ENCODE measurements at places on chromosomes 5 and 9.

GRCh38 chr9:133572821-133573361 is 36.3 kb downstream of the FAM163B start:
- no peak for DNase-seq

DNA sequence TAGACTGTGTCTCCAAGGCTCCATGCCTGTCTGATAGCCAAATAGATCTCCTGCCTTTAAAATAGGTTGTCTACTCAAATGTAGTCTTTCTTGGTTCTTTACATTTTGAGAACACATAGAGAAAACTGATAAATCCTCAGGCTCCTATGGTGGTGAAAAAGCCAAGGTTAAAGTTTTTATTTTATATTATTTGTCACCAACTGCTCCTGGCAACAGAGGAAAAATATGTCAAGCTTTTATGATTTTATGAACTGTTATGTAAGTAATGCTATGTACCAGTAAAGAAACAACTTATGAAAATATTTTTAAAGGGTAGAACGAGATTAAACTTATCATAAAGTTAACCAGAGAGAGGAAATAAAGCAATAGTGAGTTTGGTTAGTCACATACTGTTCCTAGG is 222.8 kb downstream of the NR2F1-AS1 start:
- DNase-seq, result no peak

GRCh38 chr5:79845448-79846197 is 145.4 kb downstream of the MTX3 start:
- no peak for DNase-seq

DNA sequence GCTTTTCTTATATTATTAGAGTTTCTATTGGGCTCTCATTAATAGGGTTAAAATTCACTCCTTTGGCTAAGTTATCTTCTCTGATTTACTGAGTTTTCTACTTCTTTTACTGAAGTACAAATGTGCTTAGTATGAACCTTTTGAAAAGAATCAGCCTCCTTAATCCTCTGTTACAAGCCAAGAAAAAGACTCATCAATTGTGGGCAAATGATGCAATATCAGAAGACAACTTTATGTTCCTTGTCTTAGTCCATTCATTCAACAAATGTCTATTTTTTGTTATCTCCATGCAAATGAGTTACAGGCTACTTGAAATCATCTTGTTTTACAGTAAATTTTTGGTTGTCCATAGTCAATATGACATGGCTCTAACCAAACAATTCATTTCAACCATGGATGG is 40.3 kb downstream of the SNCAIP start:
- no peak for DNase-seq

- DNase-seq, result no peak
Measured at GRCh38 chr9:137679249-137679648, 60.4 kb downstream of the EHMT1 start.

DNA sequence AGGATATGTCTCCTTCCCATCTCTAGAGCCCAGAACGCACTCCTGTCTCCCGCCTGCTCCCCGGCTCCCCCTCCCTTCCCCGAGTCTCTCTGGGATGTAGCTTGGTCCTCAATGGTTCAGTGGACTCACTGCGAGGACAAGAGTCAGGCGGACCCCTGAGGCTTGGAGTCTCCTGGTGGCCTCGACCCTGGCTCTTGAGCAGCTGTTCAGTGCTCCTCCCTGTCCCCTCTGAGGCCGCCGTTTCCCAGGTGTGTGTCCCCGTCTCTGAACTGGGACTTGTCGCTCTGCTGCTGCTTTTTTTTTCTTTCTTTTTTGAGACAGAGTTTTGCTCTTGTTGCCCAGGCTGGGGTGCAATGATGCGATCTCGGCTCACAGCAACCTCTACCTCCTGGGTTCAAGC is 44.8 kb upstream of the IER5L start:
- no peak for DNase-seq

- no peak for DNase-seq
Measured at GRCh38 chr9:95870352-95870751, 5.1 kb upstream of the ERCC6L2 start.

DNA sequence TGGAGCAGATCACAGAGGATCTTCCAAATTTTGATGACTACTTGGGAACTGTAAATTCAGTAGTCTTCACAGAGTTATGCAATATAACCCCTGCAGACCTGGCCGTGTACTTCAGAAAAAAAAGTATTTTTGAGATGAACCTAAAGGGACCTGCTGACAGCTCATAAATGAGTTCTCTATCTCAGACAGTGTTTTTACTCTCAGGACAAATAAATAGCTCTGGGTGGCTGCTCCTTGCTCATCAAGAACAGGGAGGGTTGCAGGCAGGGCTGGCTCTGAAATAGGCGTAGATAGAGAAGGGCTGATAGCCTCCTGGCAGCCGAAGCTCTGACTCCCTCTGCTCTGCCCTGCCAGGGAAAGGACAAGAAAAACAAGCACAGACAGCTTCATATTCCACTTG is 64.8 kb downstream of the PLAC8L1 start:
- DNase-seq, result no peak

DNA sequence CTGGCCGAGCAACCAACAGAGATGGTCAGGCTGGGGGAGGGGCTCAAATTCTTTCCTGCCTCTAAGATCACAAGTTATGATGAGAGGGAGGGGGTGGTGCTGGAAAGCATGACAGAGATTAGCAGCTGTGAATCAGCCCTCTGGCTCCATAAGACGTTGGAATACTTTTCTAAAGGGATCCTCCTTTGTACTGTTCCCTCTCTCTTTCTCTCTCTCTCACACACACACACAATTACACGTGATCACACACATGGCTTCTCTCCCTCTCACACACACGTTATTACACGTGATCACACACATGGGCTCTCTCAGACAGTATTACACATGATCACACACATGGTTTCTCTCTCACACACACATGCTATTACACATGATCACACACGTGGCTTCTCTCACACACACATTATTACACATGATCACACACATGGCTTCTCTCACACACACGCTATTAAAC is at the start of gene SLC45A2:
Gene SLC45A2, minus strand, starts transcription at position 23 of the 454 bp plus-strand sequence. CDS start 110 bp downstream, outside the sequence.
- DNase-seq, result no peak

- no peak for DNase-seq
Measured at GRCh38 chr9:23538461-23539003, 287.5 kb downstream of the ELAVL2 start.

Measured in NCI-H2081 treated with DMSO at 0.1 percent for 48 hours (cell line).